Mammary epithelial cell (primary cell): ENCODE measurements at places on chromosomes 16 and 17. TPM values are rescaled to one million over a fixed set of nuclear protein-coding genes. Genes with fewer than 3 reads are reported as not detected.

The AMDHD2 gene
- 23.5 TPM for total RNA-seq

The TUBG1 gene
- total RNA-seq, result 43.0 TPM

The CACNG1 gene
- total RNA-seq, result not detected in 2 replicates

The ZNF213 gene
- 10.8 and 15.1 TPM in 2 replicates for total RNA-seq

The ATP2A3 gene
- not detected for total RNA-seq

The MYL4 gene
- total RNA-seq, result not detected in 2 replicates

The PRR35 gene
- not detected in 2 replicates for total RNA-seq

The CCL7 gene
- total RNA-seq, result not detected

The CACNG3 gene
- total RNA-seq, result not detected in 2 replicates

DNA sequence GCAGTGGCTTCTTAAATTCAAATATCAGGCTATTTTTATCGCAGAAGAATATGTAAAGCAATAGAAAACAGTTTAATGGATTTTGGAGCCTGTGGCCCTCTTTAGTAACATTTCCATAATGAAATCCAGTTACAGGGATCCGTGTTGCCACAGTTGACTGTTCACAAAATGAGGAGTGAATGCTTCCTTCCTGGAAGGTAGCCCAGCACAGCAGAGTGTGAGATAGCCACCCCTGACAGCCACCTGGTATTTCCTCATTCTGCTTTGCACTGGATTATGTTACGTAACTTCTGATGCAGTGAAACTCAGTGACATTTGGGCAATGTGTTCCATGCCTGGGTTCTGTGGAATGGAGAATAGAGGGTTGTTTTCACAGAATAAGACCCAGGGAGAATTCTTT, 517.2 kb downstream of the RBFOX1 start:
- DNase-seq, result no peak

GRCh38 chr17:31327534-31328159, 6.2 kb upstream of the EVI2A start:
- DNase-seq, result peak; percentile 80

DNA sequence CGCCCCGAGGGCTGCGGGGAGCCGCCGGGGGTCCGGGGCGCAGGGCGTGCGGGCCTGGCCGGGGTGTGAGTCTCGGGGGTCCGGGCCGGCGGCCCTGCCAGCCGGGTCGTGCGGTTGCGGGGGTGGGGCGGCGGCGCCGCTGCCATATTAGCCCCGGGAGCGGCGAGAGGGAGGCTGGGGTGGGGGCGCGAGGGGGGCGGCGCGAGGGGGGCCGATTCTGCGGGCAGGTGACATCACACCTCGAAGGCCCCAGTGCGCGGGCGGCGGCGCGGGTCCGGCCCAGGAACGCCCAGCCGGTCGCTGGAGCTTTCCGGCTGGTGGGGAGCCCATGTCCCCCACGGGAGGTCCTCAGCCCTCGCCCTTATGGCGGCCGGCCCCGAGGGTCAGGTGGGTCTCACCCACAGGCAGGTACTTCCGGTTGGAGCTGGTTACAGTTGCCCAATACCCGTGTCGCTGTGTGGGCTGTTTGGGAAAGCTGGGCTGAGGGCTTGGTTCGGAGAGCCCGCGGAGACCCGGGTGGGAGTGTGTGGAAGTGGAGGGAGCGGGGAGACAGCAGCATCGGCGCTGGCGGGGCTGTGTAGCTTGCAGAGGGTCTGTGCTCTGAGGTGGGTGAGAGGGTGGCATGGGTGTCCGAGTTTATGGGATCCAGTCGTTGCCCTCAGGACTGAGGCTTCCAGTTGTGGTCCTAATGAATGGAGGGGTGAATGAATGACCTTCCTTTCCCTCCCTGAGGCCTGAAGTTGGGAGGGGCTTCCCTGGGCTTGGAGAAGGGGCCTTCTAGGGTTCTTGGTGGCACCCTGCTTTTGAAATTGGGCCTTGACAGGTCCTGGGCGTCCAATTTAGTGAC, 804 bp downstream of the ATP6V0C start:
- no peak for DNase-seq

DNA sequence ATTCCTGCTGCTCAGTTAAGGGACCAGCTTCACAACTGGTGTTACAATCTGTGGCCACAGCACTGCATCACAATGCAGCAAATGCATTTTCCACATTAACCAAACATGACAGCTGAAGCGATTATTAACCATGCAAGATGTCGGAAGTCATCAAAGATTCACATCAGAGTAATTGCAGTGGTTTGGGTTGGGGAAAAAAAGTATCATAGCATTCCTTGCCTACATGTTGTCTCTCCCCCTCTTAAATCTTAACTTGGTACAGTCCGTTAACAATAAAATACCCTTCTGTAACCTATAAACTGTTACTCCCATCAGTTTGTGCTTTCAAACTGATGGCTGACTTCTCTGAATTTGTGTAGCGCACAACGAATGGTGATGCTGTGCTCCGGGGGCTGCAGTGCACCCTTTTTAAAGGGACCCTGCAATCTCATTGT, 51.6 kb downstream of the NUP93 start:
- no peak for DNase-seq

- no peak for DNase-seq
These were observed 366 bp downstream of the ANKS3 start for GRCh38 chr16:4733747-4734062.

GRCh38 chr16:22031483-22032083, 23.7 kb downstream of the MOSMO start:
- no peak for DNase-seq

- no peak for DNase-seq
These were observed 8.2 kb upstream of the CDYL2 start for GRCh38 chr16:80812593-80812992.

DNA sequence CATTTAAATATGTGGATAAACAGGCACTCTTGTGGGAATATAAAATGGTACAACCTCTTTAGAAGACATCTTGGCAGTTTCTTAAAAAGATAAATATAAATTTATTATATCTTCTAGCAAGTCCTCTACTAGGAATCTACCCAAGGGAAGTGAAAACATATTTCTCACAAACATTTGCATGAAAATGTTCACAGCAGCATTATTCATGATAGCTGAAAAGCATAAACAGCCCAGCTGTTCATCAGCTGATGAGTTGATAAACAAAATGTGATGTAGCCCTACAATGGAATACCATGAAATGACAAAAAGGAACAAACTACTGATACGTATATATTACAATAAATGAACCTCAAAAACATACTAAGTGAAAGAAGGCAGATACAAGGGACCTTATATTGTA, 12.0 kb downstream of the DGKE start:
- DNase-seq, result no peak

- peak; percentile 61 for DNase-seq
These were observed 8.0 kb downstream of the ALOX12B start for GRCh38 chr17:8079291-8080207.

GRCh38 chr16:29777576-29778350, at the start of gene ZG16:
ZG16 (plus strand) TSS chr16:29778256; CDS start chr16:29779267, 1,011 bp downstream.
- peak; percentile 2 for DNase-seq

DNA sequence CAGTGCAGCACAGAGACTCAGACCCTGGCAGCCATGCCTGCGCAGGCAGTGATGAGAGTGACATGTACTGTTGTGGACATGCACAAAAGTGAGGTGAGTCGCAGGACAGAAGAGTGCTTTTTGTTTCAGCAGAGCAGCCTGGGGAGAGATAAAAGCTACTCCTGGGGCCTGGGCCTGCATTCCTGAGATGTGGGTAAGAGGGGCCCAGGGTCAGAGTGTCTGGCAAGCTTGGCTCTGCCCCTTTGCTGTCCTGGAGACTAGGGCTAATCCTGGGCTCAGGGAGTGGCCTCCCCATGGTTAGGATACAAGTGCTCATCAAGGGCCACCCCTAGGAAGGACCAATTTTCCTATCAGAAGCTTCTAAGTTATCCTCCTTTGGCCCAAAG, 4.8 kb upstream of the ERBB2 start:
- no peak for DNase-seq

GRCh38 chr16:89094252-89094879, 714 bp downstream of the ACSF3 start:
- peak; percentile 44 for DNase-seq

- no peak for DNase-seq
These were observed 440.2 kb downstream of the KCNJ2 start for GRCh38 chr17:70609566-70609965.

GRCh38 chr16:65660390-65660789, 538.5 kb upstream of the CDH11 start:
- DNase-seq, result peak; percentile 34

DNA sequence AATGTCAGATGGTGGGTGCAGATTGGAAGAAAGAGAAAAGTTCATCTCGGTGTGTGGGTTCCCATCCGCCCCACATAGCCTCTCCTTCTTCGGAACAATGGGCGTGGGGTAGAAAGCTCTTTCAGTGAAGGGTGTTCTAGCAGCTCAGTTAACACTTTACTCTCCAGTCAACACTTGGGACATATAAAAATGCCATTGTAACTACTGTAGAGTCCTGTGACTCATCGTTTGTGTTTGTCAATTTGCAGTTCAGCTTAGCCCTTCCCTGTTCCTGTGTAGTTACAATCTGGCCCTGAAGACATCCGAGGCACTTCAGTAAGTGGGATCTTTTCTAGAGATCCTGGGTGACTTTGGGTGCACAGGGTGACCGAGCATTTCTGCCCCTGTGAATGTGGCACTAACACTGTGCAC, 11.5 kb upstream of the CLEC18C start:
- peak; percentile 69 for DNase-seq

- DNase-seq, result no peak
These were observed 29.9 kb upstream of the FOXF1 start for GRCh38 chr16:86480444-86480843.

DNA sequence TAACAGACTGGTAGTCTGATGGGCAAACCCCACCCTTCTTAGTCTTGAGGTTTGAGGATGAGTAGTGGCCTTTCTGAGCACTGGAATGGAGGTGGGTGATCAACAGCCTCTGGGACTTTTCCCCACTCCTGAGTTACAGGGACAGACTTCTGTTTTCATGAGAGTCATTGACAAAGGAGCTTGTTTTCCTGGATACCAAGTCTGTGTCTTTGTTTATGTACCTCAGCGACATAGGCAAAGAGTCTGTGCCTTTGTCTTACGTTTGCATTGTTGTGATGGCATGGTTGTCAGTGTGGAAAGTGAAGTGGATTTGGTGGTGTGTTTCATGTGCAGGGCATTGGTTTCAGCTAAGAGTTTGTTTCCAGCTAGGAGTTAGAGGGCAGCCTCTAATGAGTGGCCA, 17.5 kb downstream of the EPN2 start:
- DNase-seq, result no peak

GRCh38 chr17:11554042-11554441, 44.2 kb upstream of the DNAH9 start:
- no peak for DNase-seq

- no peak for DNase-seq
These were observed 21.0 kb downstream of the CBX4 start for GRCh38 chr17:79818026-79818758.

DNA sequence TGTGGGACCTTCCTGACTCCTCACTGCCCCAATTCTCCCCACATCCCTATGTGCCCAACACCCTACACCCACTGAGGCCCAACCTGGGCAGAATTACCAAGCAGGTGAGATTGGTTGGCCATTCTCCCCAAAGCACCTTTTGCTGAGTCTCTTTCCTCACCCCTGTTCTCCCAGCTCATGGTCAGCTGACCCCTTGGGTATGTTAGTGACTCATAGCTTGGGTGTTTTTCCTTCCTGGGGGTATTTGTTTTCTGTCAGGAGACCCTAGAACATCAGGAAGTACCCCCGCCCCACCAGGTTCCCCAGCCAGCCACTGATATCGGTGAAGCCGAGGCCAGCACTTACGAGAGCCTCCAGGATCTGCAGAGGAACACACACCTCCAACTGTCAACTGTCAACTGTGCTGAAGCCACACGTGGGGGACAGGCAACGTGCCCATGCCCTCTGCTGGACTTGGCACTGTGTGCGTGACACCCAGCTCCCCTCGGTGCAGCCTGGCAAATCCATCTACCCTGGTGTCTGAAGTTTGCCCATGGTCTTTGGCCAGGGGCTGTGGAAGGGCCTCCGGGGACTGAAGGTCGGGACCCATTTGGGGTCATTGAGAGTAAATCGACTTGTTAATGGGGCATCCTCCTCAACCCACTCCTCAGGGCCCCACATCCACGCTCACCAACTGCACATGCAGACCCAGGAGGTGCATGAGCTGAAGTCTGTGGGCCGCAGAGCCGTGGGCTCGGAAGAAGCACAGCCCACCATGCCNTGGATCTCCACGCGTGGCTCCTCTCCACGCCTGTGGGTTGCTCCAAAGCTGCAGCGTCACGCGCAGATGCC, 53.1 kb downstream of the METRNL start:
- DNase-seq, result no peak

DNA sequence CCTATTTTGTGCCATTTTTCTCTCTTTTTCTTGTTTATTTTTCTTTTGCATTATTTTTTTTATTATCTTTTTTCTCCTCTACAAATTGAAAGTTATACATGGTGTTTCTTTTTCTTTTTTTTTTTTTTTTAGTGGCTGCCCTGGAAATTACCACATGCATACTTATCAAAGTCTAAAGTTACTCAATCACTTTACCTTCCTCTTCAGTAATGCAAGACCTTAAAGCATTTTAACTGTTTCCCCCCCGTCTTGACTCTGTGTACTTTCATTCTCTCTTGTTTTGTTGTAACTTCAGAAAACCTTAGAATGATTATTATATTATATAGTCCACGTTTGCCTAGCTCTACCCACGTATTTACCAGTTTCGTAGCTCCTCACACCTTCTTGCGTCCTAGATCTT, 33.3 kb upstream of the SMPD3 start:
- DNase-seq, result no peak

- no peak for DNase-seq
These were observed 239.4 kb downstream of the MRTFB start for GRCh38 chr16:14310519-14310991.

GRCh38 chr16:1701216-1701878, 4.6 kb upstream of the MAPK8IP3 start:
- peak; percentile 79 for DNase-seq

DNA sequence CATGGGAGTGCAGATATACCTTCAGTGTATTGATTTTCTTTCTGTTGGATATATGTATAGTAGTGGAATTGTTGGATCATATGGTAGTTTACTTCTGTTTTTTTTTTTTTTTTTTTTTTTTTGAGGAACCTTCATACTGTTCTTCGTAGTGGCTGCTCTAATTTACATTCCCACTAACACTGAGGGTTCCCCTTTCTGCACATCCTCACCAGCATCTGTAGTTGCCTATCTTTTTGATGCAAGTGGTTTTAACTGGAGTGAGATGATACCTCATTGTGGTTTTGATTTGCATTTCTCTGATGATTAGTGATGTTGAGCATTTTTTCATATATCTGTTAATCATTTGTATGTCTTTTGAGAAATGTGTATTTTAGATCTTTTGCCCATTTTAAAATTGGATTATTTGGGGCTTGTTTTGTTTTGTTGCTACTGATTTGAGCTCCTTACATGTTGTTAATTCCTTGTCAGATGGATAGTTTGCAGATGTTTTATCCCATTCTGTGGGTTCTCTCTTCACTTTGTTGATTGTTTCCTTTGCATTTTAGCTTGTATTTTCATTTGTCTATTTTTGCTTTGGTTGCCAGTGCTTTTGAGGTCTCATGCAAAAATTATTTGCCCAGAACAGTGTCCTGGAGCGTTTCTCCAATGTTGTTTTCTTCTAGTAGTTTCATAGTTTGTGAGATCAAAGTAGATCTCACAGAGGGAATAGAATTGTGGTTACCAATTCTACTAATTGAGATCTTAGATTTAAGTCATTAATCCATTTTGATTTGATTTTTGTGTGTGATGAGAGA, 25.0 kb upstream of the BCAS3 start:
- no peak for DNase-seq

GRCh38 chr17:19799796-19800195, 51.7 kb upstream of the ALDH3A1 start:
- peak; percentile 75 for DNase-seq
